ENCODE measurements at places on chromosomes 6 and 20.

DNA sequence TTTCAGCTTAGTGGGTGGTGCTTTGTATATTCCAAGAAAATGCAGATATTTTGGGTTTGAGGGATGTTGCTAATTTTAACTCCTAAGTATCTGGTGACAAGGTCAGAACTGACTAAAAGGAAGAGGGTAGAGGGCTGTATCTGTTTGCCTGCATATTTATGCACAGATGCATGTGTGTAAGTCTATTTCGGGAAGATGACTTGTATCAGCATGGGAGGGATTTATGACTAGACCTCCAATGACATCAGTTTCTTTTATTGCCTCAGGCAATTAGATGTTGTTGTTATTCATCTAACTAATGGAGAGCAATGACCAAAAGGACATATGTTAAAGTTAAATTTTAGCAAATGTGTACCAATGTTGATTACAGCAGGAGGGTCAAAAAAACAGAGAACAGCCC lies 734.3 kb downstream of the QKI start:
- no peak for DNase-seq

DNA sequence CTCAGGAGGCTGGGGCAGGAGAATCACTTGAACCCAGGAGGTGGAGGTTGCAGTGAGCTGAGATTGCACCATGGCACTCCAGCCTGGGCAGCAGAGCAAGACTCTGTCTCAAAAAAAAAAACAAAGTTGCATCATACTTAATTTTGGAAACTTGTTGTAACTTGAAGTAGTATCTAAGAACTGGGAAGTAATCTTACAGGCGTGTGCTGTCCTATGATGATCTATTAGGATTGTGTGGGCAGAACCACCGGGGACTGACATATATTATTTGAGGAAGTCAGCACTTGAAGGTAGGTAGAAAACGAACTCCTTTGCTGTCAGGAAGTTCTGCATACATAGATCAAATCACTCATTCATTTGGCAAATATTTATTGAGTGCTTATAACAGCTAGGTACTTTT lies 188.5 kb downstream of the ZNF217 start:
- no peak for DNase-seq

DNA sequence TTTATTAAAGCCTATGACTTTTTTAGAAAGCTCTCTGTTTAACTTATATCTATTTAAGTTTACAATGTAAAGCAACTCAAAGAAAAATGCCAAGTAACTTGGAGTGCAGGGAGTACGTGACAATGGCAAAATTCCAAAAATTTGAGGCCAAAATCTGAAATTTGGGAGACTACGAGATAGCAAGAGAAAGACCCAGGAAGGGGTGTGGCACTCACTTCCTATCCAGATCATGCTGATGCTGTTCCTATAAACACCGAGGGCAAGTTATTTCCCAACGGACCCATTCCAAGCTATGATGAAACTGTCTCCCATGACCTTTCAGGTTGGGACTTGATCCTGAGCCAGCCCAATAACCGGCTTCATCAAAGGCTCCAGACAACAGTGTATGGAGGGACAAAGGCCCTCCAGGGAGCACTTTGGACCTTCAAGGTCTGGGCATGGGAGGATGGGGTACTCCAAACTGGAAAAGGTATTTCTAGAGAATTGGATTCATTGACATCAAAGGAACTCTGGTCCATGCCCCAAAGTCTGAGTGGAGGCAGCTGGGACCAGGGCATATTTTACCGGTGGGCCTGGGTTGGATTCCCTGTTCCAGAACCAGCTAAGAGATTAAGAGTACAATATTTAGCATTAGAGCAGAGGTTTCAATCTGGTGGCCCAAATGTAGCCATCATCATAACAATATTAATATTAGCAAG lies 15.7 kb upstream of the SLC13A3 start:
- no peak for DNase-seq

DNA sequence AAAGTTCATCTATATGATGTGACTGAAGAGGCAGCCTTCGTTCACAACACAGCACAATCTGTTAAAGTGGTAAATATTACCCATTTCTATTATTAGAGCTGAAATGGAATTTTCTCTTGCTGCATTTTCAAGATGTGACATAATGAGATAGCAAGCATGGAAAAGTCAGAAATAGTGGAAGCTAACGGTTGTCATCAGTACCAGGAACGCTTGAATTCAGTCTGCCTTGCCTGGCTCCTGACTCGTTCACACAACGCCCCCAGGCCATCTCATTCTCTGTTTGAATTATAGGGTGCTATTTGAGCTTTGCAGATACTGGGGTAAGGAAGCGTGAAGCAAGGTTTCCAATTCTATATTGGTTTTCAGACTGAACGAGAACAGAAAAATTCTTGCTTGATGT lies 116.5 kb upstream of the MAP3K7 start:
- no peak for DNase-seq

- DNase-seq = peak; percentile 96
These were observed 4.7 kb upstream of the MRGBP start for GRCh38 chr20:62791301-62792181.
